ENCODE measurements at places on chromosomes 13 and 19.

DNA sequence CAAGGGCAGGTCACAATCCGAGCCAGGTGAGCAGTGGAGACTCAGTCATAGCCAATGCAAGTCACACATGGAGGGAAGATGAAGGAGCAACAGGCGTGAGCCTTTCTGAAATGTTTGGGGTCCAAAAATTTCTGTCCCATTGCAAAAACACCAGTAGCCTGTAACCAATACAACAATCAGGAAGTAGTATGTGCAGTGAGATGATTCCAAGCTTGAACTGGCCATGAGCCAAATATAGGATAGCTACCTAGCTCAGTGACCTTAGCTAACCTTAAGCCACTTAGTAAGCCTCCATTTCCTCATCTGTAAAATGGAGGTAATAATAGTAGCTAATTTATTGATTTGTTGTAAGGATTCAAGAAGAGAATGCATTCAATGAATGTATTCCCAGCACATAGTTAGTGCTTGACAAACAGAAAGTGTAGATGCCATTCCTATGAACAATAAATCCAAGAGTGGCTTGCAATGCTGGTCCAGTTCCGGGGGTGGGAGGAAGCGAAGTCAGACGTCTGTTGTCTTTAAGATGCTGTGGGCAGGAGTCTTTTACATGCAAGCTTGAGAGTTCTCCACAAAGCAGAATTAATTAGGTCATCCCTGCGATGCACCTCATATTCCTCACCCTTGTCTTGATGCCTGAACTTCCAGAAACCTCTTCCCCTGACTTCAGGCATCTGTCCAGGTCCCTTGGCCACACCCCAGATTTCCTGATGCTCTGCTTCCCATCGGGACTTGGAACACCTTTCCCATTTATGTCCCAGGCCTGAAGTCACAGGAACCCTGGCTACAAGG is 195.7 kb upstream of the UBL3 start:
- DNase-seq = no peak

DNA sequence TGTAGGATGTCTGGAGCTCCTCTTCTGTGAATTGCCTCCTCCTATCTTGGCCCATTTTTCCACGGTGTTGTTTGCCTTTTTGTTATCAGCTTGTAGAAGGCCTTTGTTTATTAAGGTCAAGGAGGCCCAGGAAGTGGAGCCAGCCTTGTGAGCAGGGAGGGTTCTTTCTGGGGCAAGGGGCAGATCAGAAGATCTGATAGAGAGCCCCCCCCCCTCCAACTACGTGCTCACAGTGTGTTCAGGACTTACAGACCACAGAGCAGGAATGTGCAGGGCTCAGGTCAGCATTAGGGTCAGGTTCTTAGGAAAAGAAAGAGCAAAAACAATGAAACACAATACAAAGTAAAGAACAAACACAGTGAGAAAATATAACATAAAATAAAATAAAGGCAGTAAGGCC is 59.4 kb downstream of the CCNE1 start:
- no peak for DNase-seq

DNA sequence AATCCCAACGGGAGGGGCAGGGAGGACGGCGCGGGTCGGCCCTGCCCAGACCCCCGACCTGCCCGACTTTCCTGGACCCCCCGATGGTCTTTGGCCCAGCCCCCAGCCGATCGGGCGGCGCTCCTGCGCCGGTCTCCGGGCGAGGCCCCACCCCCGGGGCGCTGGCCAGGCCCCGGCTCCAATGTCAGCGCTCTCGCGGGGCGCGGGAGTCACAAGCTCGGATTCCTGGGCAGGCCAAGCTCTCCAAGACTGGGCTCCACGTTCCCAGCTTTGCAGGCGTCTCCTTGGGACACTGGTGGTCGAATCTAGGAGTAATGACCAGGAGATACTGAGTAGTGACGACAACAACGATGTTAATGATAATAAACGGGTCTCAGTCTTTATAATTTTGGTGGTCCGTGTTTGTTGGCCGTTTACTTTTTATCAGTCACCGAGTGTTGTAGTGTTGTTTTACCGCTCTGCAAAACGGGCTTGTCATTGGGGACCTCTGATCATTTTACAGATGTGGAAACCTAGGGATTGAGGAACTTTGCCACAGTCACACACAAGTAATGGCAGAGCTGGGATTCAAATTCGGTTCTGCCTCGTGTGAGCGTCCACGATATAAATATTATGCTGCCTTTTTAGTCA is 545 bp downstream of the RAD23A start:
- DNase-seq = peak; percentile 58

GRCh38 chr19:53332484-53332883 is 1.1 kb upstream of the ZNF845 start:
- DNase-seq = no peak

DNA sequence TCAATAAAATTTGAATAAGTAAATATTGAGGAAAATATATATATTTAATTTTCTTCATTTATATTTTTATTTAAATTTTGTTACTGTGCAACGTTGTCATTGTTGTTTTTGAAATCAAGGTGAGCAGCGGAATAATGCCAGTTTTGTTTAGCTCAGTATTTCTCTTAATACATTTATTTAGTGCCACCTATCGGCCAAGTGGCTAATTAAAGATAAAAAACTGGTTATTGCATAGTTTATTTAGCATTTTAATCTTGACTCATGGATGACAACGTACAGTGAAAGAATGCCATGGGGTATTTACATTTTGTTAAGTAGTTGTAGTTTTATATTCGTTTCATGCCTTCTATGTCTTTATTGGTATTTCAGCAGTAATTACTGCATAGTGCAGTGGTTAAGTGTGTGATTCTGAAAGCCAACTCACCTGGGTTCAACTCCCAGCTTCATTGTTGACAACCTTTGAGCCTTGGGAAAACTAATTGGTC is 265.9 kb downstream of the MYO16 start:
- peak; percentile 33 for DNase-seq

GRCh38 chr13:24124789-24125476 is 35.6 kb upstream of the SPATA13 start:
- no peak for DNase-seq

- no peak for DNase-seq
Measured at GRCh38 chr13:34816245-34816884, 125.7 kb upstream of the NBEA start.

DNA sequence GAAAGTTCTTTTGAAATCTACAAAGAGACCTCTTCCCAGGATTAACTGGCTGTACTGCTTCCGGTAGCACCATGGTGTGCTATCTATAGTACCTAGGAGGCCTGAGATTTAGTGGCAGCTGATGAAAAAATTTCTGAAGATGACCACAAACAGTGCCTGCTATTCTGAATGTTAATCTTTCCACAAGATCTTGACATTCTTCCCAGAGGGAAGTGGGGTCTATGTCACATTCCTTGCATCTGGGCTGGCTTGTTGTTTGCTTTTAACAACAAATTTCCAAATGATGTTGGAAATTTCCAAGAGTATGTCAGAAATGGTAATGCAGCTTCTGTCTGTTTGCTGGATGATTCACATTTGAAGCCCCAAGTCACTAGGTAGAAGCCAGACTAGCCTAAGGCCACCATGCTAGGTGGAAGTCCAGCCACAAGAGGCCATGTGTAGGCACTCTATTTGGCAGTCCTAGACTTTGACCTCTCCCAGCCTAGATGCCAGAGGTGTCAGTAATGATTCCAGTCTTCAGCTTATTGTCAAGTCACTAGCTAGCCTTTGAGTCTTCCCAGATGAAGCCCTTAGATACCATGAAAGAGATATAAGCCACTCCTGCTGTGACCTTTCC is 22.1 kb downstream of the SPART start:
- DNase-seq = no peak
